ENCODE measurements at places on chromosomes 7 and 10.
A peak's percentile ranks its signal among the peaks of the same experiment; 100 is the strongest.

- no peak for DNase-seq
Measured at GRCh38 chr10:44143556-44143955, 241.3 kb downstream of the CXCL12 start.

DNA sequence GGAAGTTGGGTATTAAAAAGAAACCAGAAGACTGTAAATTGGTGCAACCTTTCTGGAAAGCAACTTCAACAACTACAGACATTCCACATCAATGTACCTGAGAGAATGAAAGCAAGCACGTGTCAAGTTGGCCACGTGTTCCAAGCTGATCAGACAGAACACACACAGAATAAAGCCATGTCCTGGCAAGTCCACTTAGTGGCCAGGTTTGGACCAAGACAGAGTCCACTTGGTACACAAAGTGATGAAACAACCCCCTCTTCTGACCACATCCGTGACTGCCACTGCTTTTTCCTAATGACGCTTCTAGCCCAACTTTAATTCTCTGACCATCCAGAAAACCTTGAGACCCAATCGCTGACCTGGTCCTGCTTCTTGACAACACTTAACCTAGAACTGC lies 109.4 kb downstream of the ABLIM1 start:
- no peak for DNase-seq

GRCh38 chr7:105587909-105588635 lies 6.8 kb upstream of the EFCAB10 start:
- DNase-seq: no peak

DNA sequence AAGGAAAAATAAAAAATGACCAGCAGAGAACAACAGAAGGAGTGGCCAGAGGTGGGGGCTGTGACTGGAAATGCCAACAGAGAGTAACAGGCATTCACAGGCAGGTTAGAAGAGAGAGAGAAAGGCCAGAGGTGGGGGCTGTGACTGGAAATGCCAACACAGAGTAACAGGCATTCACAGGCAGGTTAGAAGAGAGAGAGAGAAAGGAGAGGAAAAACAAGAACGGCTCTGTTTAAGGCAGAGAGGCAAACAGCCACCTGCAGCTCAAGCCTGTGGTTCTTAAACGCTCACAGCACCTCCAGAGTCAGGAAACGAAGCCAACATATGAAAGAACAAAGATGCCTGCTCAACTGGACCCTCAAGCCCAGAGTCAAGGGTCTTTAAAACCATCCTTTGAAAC lies 39.5 kb upstream of the DGKI start:
- no peak for DNase-seq

- DNase-seq: no peak
Measured at GRCh38 chr10:62426086-62426485, 51.9 kb downstream of the ZNF365 start.

GRCh38 chr7:131649879-131650278 lies 93.5 kb upstream of the PODXL start:
- DNase-seq: no peak

GRCh38 chr7:81811956-81812865 lies 42.4 kb upstream of the HGF start:
- no peak for DNase-seq

- DNase-seq: peak; percentile 16
Measured at GRCh38 chr10:31083765-31084184, 52.1 kb upstream of the ZNF438 start.

DNA sequence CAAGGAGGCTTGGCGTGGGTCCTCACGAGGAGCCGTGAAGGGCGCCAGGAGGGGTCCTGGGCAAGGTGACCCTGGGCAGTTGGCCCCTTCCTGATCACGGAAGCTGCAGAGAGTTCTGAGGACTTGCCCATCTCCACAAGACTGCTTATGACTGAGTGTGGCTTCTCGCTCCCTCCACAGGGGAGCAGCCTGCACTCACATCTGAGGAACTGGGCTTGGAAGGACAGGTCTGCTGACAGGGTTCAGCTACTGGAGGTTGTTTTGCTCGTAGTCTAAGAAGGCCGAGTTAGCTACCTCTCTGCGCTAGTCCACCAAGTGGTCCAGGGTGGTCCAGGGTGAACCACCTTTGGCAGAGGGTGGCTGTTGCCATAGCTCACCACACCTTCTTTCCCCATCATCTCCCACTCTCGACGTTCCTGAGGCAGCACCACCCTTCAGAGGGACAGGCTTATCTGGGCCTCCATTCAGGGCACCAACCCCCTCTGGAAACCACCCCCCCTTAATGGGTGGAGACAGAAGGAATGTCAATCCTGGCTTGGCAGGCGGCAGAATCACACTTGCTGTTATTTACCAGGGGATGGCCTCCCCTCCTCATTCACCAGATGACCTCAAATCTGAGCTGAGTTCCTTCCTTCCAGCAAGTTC lies 38.2 kb downstream of the FAM53B start:
- DNase-seq: no peak

DNA sequence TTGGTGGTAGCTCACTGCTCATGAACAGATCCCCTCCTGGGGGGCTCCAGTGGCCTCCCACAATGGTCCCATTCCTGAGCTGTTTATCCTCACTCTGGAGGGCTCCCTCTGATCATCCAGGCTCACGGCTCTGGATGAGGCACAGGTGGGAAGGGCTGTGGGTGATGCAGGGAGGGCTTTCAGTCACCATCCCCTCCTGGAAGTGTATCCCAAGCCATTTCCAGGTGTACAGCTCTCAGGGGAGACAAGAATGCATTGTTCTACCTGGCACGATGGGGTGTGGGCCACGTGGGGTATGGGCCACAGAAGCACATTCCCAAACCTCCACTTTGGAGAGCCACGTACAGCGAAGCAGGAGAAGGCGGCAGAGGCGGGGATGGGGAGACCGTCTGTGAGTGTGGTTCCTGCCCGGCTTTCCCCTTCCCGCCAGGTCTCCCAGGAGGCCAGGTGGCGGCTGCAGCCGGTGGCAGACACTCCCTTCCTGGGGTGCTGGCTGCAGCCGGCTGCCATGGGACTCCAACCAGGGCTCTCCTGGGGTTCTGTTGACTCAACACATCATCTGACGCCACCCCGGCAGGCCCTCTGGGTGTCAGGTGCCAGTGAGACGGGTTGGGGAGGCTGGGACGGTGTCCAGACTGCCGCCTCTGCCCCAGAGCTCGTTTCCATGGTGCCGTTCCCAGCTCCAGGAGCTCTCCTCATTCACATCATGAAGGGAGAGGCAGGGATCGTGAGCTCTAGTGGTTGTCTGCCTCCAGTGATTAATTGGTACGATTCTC lies 169.7 kb upstream of the RHEB start:
- peak; percentile 14 for DNase-seq

GRCh38 chr7:123929655-123930054 lies 4.6 kb downstream of the SPAM1 start:
- DNase-seq: no peak

DNA sequence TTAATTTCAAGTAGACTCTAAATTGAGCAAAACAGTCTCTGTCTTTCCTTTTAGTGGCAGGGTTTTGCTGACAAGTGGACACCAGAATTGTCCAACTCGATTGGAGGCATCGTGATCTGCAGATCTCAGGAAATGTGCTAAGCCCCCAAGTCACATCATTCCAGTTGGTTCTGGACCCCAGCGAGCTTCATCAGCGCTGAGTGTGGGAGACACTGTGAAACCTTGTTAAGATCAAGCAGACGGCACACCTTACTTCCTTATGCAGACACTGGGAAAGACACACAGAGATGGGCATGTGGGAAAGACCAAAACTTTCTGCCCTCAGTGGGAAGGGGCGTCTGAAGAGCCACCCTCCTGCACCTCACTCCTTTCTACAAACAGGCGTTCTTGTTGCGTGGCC lies 440.8 kb downstream of the GLRX3 start:
- DNase-seq: no peak

- no peak for DNase-seq
Measured at GRCh38 chr7:153641199-153641598, 411.0 kb upstream of the DPP6 start.

DNA sequence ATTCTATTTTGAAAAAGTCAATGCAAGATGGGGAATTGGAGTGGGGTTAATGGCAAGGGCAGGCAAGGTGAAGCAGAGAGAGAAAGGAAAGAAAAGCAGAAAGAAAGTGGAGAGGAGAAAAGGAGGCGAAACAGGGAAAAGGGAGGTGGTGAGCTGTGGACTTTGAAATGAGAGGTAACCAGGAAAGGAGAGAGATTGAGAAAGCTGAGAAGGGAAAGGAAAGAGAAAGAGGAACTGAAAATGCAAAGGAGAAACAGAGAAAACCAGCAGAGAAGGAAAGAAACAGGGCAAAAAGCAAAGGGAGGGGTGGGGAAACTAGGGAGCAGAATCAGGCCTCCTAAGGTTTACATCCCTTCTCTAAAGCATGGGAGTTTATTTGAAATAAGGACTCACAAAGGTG lies 72.5 kb upstream of the TPK1 start:
- DNase-seq: no peak

- DNase-seq: no peak
Measured at GRCh38 chr10:43648095-43648397, 635 bp downstream of the ZNF32 start.

DNA sequence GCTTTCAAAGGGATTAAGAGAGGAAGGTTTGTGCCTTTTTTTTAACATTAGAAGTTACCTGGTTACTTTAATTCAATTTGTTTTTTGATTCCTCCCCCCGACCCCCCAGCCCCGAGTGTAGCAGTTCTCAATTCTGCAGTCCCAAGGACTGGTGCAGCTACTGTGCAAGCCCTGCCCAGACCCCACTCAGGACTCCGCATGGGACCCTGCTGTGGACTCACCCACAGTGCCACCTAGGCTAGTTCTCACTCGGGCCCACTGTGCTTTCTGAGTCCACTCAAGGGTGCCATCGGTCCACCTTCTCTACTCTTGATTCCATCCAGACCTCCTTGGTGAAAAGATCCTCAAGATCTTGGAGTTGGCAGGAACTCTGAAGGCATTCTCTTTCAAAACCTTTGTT lies 77.4 kb downstream of the VOPP1 start:
- DNase-seq: no peak
